Central memory CD4-positive, alpha-beta T cell (primary cell): ENCODE measurements at places on chromosomes 12 and 14.
A peak's percentile ranks its signal among the peaks of the same experiment; 100 is the strongest.

GRCh38 chr12:388541-389141 lies 479 bp downstream of the KDM5A start:
- DNase-seq, result peak; percentile 59

DNA sequence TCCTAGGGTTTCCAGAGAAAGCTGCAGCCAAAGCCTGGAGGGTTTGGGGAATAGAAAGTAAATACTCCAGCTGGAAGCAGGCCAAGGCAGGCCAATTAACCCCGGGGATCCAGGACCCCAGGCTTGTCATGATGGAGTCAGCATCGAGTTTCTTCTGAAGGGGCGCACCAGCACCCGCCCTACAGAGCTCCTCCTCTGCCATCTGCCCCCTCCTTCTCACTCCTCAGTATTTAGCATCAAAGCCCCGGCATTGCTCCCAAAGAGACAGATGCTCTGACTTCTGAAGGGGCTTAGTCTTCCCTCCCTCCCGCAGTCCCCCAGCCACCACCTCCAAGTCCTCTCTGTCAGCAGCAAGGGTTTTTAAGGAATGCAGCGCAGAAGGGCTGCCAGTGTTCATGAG lies 285.1 kb upstream of the NOS1 start:
- no peak for DNase-seq

DNA sequence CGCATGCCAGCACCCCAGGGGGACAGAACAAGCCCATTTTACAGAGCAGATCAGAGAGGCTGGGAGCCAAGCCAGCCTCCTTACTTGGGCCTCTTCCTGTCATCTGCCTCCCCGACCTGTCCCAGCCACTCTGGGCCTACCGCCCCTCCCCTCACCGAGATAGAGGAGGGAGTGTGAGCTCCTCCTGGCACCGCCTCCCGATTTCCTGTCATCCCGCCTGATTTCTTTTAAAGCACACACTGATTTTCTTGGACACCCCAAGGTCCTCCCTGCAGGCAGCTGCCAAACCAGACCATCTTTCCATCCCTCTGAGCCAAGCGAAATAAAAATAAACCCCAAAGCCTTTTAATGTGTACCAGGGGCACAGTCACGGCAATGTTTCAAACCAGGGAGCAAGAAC lies 108.4 kb downstream of the RFLNA start:
- no peak for DNase-seq

GRCh38 chr14:101716956-101717662 lies 44.4 kb upstream of the PPP2R5C start:
- no peak for DNase-seq

- peak; percentile 42 for DNase-seq
Measured at GRCh38 chr14:52272375-52272774, 4.9 kb downstream of the PTGDR start.

DNA sequence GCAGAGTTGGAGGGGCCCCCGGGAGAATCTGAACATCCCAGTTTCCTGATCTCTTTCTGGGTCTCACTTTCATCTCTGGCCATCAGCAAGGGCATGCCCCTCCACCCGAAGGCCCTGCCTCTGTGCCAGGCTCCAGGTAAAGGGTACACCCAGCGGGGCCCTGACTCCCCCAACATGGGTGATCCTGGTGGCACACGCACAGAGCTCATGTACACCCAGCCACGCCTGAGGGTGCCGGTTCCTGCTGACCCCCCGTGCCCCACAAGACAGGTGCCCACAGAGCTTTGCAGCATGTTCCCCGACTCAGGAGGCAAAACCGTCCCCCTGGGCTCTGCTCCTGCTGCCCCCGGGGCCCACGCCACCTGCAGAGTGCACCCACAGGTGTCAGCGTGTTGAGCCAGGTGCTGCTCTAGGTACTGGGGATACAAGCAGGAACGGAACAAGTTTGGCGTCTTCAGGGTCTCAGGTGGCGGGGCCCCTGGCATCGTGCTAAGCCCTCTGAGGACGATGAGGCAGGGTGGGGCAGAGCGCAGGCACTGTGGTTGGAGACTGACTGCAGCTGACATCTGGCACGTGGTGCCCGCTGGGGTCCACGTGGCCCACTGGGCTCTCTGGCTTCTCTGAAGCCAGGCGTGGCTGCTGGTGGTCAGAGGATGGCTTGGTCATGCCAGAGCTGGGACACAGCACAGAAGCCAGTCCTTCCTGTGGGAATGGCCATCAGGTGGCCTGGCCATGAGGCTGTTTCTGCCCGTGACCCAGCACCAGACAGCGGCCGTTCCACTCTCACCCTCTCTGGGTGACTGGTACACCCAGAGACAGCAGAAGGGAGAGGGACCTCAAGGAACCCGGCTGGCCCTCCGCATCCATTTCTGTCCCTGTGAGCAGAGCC lies 13.8 kb downstream of the BAG5 start:
- DNase-seq, result no peak

DNA sequence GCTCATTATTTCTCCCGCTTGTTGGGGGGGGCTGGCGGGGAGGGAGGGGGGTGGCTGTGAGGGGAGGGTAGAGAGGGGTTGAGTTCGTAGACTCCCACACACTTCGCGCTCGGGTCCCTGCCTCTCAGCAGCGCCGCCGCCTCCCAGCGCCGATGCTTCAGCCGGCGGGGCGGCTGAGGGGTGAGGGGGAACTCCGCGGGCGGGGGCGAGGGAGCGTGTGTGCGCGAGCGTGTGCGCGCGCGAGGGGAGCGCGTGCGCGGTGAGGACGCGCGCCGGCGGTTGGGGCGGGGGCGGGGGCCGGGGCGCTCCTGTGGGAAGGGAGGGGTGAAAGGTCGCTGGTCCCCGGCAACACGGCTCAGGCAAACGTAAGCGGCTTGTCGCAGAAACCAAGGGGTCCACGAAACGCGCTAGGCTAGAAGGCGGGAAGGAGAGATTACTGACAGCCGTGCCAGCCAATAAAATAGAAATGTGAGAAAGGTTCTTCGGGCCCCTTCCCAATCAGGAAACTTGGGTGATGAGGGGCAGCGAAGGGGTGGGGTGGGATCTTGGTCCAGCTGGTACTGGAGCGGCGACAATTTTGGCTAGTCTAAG lies 343 bp upstream of the NOVA1 start:
- DNase-seq, result no peak

DNA sequence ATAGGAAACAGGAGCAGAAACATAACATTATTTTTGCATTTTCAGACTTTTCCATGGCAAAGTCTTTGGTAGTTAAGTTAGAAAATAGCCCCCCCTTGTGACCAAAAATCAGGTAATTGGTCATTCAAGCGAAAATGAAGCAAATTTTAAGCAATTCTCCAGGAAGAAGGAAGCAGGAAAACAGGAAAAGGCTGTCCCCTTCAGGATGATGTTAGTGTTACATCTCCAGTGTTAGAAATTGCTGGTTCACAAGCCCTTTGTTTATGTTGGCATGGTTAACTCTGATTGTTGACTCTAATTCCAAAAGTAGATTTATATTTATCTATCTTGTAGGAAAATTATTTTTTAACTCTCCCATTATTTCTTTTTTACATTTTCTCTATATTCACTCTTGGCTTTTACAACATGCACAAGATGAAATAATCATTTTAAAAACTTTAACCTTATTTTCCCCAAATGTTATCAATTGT lies 18.8 kb upstream of the GAS2L3 start:
- no peak for DNase-seq
